ENCODE measurements at places on chromosomes 3 and 15.

- no peak for DNase-seq
Observed at GRCh38 chr15:27656296-27656987, 442.7 kb downstream of the OCA2 start.

DNA sequence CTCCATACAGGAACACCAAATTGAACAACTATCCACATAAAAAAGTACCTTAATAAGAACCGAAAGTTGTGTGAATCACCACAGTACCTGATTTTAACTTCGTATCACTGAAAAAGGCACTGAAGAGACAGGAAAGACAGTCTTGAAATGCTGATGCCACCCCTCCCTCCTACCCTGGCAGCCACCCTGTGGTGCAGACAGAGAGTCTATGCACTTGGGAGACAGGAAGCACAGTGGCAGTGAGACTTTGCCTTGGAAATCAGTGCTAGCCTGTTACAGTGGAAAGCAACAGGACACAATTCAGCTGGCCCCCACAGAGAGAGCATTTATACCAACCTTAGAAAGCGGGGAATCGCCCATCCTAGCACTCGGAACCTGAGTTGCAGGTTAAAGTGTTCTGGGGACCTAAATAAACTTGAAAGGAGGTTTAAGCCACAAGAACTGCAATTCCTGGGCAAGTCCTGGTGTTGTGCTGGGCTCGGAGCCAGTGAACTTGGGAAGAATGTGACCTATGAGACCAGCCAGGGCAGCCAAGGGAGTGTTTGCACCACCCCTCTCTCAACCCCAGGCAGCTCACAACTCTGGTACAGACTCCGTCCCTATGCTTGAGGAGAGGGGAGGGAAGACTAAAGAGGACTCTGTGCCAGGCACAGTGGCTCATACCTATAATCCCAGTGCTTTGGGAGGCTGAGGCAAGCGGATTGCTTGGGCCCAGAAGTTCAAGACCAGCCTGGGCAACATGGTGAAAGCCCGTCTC, 240.1 kb downstream of the ISL2 start:
- DNase-seq: no peak

- no peak for DNase-seq
Observed at GRCh38 chr3:119809249-119810017, 27.5 kb downstream of the NR1I2 start.

GRCh38 chr15:44101944-44102343, 93.1 kb downstream of the FRMD5 start:
- DNase-seq: no peak

- no peak for DNase-seq
Observed at GRCh38 chr15:48433226-48433886, 102.1 kb downstream of the DUT start.

GRCh38 chr3:130077636-130078035, 4.0 kb upstream of the ALG1L2 start:
- no peak for DNase-seq

DNA sequence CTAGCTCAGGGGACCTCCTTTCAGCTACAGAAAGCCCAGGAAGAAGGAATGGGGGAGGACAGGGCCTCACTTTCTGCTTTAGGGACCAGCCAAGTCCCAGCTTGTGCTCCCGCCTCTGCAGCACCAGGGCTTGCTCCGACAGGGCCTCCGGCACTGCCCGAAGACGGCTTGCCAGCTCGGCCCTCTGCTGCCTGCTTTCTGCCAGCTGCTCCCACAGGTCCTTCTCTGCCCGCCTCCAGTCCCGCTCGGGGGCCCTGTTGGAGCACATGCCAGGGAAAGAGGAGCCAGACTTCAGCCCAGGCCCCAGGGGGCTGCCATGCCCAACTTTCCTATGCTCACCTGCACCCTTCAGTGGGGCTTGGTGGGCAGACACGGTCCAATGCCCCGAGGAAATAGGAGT, 4.3 kb upstream of the CLK3 start:
- no peak for DNase-seq

GRCh38 chr3:102471491-102471890, 36.7 kb downstream of the ZPLD1 start:
- no peak for DNase-seq

GRCh38 chr15:27903405-27903804, 195.7 kb downstream of the OCA2 start:
- DNase-seq: no peak
